Fibroblast of skin of back (primary cell): ENCODE measurements at places on chromosomes 4 and X.

- no peak for DNase-seq
Measured at GRCh38 chrX:8728932-8729535, 2.9 kb downstream of the ANOS1 start.

- DNase-seq = no peak
Measured at GRCh38 chrX:2967584-2967983, 38.4 kb upstream of the ARSD start.

DNA sequence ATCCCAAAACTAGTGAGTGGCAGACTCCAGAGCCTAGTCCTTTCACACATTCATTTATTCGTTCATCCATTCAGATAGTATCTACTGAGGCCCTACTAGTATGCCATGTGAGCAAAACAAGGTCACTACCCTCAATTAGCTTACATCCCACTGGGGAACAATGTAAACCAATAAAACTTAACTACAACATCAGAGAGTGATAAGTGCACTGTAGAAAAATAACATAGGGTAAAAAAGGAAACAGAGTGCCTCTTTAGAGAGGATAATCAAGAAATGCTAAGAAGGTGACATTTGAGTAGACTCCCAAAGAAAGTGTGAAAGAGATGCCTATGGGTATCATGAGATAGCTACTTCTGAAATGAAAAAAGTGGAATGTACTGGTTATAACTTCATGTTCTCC lies 18.5 kb downstream of the PAPSS1 start:
- DNase-seq = no peak

GRCh38 chr4:90888571-90888970 lies 761.4 kb downstream of the CCSER1 start:
- no peak for DNase-seq

DNA sequence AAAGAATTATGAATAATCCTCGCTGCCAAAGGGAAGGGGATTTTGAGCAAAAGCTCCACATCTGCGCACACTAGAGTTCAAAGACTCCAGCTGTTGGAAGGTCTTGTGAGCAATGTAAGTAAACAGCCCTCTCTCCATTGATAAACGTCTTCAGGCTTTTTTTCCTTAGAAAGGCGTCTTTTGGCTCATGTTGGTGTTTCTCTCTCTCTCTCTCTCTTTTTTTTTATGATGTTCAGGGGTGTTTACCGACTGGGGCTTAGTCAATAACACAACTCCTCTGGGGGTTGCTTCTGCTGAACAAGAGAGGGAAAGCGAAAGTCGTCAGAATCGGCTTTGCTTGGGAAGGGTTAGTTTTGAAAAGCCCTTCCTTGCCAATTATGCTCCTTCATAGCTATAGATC lies 53.2 kb upstream of the C1QTNF7 start:
- DNase-seq = no peak

GRCh38 chr4:168981460-168981859 lies 28.6 kb downstream of the CBR4 start:
- DNase-seq = peak; percentile 69

DNA sequence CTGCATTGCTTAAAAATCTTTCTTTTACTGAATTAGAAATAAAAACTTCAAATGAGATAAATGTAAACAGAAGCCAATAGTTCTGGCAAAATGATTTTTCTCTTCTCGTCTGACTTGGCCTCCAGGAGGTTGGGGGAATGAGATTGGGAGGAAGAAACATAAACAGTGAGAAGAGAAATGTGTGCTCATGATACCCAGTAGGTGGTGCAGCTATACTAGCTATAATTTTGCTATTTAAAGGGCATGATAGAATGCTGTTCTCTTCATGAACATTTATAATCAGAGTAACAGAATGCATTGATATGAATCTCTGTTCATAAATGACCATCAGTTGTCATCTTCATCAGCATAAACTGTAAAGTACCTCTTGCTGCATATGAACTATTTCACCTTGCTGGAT lies 85.5 kb downstream of the TACR3 start:
- DNase-seq = no peak

DNA sequence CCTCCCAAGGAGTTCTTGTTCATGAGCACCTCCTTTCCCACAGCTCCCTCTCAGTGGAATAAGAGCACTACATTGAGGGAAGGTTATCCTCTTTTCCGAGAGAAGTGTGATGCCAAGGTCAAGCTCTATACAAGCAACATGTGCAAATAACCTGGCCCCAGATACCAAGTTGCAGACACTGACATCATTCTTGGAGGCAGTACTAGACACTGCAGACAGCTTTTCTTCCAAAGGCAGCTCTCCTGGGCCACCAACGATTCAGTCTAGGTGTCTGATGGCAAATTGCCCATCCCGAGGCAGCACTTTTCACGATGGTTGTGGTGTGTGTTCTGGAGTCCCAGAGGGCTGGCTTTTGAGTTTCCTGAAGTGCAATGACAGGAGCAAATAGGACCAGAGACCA lies 384.9 kb downstream of the TLL1 start:
- DNase-seq = no peak

GRCh38 chrX:107940095-107940494 lies 42.1 kb downstream of the TEX13B start:
- no peak for DNase-seq

DNA sequence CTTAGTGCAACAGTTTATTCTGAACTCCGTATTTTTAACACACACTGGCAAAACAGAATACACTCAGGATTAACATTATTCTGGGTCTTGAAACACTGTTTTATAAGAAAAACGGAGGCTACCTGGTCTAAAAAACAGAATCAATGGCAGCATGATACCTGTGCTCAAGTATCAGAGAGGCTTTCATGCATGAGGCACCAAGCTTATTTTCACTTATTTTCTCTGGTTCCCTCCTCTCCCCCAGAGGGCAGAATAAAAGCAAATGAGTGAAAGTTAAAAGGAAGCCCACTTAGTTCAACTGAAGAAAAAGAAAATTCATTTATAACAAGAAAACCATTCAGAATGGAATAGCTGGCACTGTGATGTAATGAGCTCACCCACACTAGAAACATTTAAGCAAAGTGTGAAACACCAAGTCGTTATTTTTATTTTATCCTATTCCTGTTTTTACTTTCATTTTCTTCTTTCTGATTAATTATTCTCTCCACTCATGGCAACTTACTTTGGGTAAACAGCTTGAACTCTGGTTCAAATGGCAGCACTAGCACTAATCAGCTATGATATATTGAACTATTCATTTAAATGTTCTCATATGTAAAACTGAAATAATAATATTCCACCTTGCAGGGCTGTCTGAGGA lies 211.8 kb downstream of the PPP3CA start:
- no peak for DNase-seq

GRCh38 chrX:47958761-47959342 lies 44.9 kb downstream of the ZNF182 start:
- DNase-seq = peak; percentile 1

- DNase-seq = no peak
Measured at GRCh38 chr4:7701866-7702649, 237.6 kb downstream of the AFAP1 start.

DNA sequence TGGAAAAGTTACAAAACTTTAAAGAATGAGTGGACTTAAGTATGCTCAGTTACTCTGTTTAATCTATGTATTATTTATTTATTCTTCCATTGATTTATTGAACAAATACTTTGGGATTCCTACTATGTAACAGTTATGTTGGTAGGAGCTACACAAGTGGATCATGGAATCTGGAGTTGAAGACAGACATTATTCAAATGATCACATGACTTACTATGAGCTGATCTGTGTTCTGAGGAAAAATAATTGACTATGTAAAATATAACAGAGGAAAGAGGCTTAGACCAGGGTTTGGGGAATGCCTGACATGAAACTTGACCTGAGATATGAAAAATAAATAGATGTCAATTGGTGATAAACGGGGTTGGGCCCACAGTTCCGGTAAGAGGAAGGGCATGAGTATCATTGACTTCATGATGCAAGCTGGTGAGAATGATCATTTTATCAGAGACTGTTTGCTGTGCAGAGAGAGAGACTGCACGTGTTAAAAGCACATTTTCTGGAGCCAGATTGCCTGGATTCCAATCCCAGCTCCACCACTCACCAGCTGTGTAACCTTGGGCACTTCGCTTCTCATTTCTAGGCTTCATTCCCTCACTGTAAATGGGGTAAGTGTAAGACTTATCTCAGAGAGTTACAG lies 179.0 kb downstream of the SPCS3 start:
- no peak for DNase-seq

GRCh38 chr4:73221734-73222133 lies 36.9 kb downstream of the ANKRD17 start:
- no peak for DNase-seq

DNA sequence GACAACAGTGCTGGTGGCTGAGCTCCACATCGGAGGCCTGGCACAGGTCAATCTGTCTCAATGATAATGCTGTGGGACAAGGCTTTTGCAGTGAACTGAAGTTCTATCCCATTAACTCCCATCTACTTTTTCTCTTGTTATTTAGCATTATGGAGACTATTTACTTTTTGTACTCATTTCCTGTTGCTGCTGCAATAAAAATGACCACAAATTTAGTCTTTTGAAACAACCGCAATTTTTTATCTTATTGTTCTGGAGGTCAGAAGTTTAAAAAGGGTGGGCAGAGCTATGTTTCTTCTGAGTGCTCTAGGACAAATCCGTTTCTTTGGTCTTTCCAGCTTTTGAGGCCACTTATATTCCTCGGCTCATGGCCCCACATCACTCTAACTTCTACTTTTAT lies 111.0 kb upstream of the PITX2 start:
- DNase-seq = peak; percentile 22

DNA sequence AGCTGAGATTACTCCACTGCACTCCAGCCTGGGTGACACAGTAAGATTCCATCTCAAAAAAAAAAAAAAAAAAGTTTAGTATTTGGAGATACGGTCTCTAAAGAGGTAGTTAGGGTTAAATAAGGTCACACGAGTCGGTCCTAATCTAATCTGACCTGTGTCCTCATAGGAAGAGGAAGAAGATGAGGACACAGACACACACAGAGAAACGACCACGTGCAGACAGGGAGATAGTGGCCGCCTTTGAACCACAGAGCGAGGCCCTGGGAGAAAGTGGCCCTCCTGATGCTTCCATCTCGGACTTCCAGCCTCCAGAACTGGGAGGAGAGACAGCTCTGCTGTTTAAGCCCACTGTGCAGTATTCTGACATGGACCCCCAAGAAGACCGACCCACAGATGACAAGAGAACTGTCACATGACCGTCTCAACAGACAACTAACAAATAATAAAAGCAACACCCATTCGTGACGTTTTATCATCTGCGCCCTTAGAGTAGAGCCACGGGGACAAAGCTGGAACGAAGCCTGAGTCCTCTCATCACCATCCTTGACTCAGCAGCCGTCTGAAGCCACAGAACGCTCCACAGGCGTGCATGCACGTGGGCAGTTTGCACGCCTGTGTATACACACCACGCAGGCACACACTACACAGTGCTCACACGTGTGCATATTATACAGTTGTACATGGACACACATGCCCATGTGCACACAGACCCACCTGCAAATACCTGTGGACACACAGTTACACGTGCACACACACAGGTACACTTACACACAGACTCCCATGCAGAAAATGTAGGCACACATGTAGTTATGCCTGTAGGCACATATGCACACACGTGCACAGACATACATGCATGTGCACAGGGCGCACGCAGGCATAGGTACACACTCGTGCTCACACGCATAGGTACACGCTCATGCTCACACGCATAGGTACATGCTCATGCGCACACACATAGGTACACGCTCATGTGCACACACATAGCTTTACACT lies 51.7 kb downstream of the FAM53A start:
- DNase-seq = no peak

GRCh38 chrX:40471965-40472648 lies 108.7 kb upstream of the ATP6AP2 start:
- peak; percentile 37 for DNase-seq

- no peak for DNase-seq
Measured at GRCh38 chr4:37450309-37450708, 205.8 kb downstream of the NWD2 start.

GRCh38 chr4:14920237-14920636 lies 82.0 kb upstream of the CPEB2 start:
- no peak for DNase-seq
